Mucosa of gallbladder (tissue), 1 donor: ENCODE measurements at places on chromosomes 16 and 17. TPM values are rescaled to one million over a fixed set of nuclear protein-coding genes. Genes with fewer than 3 reads are reported as not detected.
A peak's percentile ranks its signal among the peaks of the same experiment; 100 is the strongest.

- peak; percentile 96 for DNase-seq
These were observed 552.3 kb downstream of the TOX3 start for GRCh38 chr16:51994597-51994996.

GRCh38 chr17:57356719-57357391, 100.5 kb downstream of the MSI2 start:
- DNase-seq = no peak

GRCh38 chr17:13885953-13886889, 183.1 kb upstream of the COX10 start:
- no peak for DNase-seq

The ABCA6 gene
- total RNA-seq = 15.6 TPM

The HSD17B2 gene
- total RNA-seq = 114 TPM
